ENCODE measurements at places on chromosomes 4 and X. TPM values are rescaled to one million over a fixed set of nuclear protein-coding genes. Genes with fewer than 3 reads are reported as not detected.

- H3K27me3 ChIP-seq = no peaks in the 10 kb centered on the region
- no peak overlapping the region for H3K4me3 ChIP-seq
- no peaks in the 10 kb centered on the region for H3K4me1 ChIP-seq
- DNase-seq = no peak
These were observed 356.5 kb downstream of the PDGFC start for GRCh38 chr4:156615066-156615531.

TMEM271 gene
- total RNA-seq = not detected

DNA sequence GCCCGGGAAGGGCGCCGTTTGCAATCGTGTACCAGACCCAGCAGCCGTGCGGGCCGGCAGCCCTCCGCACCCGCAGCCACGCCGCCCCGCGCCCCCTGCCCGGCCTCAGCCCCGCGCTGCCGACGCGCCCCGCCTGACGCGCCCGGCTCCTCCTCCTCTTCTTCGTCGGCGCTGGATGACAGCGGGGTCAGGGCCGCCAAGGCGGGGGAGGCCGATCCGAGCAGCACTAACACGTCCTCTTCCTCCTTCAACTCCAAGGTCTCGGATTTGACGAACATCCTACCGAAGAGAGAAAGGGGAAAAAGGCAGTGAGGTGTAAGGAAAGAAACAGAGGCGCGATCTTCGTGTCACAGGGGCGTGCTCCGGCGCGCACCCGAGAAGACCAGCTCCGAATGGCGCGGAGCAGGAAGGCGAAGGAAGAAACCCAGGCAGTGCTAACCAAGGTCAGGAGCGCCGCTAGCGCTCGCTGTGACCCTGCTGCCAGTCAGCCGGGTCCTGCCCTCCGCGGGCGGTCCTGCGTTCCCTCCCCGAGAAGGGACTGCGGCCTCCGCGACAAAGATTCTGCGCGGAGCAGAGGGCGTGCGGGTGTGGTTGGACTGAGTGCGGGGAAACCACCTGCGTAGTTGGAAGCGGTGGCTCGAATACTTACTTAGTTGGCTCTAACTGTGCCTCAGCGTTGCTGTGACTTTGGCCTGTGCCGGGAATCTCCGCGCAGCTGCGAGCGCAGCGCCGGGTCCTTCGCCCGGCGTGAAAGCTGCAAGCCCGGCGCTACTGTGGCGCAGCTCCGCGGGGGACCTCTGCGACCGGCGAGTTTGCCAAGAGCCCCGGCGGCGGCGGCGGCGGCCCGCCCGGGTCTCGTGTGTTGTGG, 548 bp downstream of the NEUROG2 start:
- H3K27ac ChIP-seq = no peak overlapping the region
- no peaks in the 10 kb centered on the region for H3K36me3 ChIP-seq
- DNase-seq = peak; percentile 66
- H3K27me3 ChIP-seq = peaks cover 83% of the 10 kb centered on the region

DNA sequence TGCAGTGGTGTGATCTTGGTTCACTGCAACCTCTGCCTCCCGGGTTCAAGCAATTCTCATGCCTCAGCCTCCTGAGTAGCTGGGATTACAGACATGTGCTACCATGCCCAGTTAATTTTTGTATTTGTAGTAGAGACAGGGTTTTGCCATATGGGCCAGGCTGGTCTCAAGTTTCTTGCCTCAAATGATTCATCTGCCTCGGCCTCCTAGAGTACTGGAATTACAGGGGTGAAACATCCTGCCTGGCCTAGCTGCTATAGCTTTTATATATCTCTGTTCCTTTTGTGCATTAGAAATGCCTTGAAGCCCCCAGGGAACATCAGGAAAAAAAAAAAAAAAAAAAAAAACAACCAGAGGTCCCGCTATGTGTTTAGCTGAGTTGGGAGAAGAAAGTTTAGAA, 34.8 kb downstream of the UBE2K start:
- H3K36me3 ChIP-seq = peaks cover 10% of the 10 kb centered on the region
- H3K27ac ChIP-seq = no peak overlapping the region
- DNase-seq = no peak
- peaks cover 28% of the 10 kb centered on the region for H3K4me1 ChIP-seq

- no peaks in the 10 kb centered on the region for H3K27me3 ChIP-seq
- H3K4me1 ChIP-seq = peaks cover 2% of the 10 kb centered on the region
- no peak for DNase-seq
- no peak overlapping the region for H3K27ac ChIP-seq
These were observed 112.5 kb downstream of the PDLIM5 start for GRCh38 chr4:94564252-94564651.

DNA sequence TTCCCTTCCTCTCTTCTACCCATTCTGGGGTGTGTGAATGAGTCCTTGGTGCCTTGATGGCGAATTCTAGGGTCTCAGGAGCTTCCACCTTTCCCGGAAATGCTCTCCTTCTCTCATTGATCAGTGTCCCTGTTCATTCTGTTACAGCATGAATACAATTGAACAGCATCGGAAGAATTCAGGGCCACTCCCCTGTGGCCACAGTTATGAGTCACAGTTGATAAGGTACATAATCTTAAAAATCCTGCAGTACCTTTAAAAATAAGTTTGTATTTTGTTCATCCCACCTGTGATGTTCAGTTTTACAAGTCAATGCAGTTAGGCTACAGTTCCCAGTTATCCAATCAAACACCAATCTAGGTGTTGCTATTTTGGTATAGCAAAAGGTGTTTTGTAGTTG, 47.3 kb upstream of the FAM9A start:
- H3K36me3 ChIP-seq = no peaks in the 10 kb centered on the region
- H3K4me3 ChIP-seq = no peak overlapping the region
- H3K4me1 ChIP-seq = no peaks in the 10 kb centered on the region
- DNase-seq = no peak
- peaks cover 4% of the 10 kb centered on the region for H3K27me3 ChIP-seq

- H3K27me3 ChIP-seq = no peaks in the 10 kb centered on the region
- no peaks in the 10 kb centered on the region for H3K36me3 ChIP-seq
- DNase-seq = no peak
- no peaks in the 10 kb centered on the region for H3K4me1 ChIP-seq
- no peak overlapping the region for H3K4me3 ChIP-seq
- H3K27ac ChIP-seq = no peak overlapping the region
These were observed 33.6 kb downstream of the RPGR start for GRCh38 chrX:38293741-38294140.

GRCh38 chr4:56976837-56977320, 527 bp downstream of the NOA1 start:
- H3K4me3 ChIP-seq = peak overlapping the region; percentile 100
- H3K4me1 ChIP-seq = peaks cover 53% of the 10 kb centered on the region

STS gene
- 0.38 TPM for total RNA-seq

SLC4A4 gene
- total RNA-seq = not detected

MECP2 gene
- 47.1 TPM for total RNA-seq

- no peak overlapping the region for H3K4me3 ChIP-seq
- peaks cover 17% of the 10 kb centered on the region for H3K4me1 ChIP-seq
- no peaks in the 10 kb centered on the region for H3K27me3 ChIP-seq
These were observed 72.1 kb downstream of the KLHL34 start for GRCh38 chrX:21586001-21586400.

- H3K4me1 ChIP-seq = no peaks in the 10 kb centered on the region
- peaks cover 35% of the 10 kb centered on the region for H3K36me3 ChIP-seq
- H3K4me3 ChIP-seq = no peak overlapping the region
- DNase-seq = no peak
- no peaks in the 10 kb centered on the region for H3K27me3 ChIP-seq
- no peak overlapping the region for H3K27ac ChIP-seq
These were observed 39.2 kb upstream of the CPLX1 start for GRCh38 chr4:865121-865465.

All from activated naive CD4-positive, alpha-beta T cell treated with anti-CD3 and anti-CD28 coated beads for 36 hours (primary cell).